DMS153 (cell line): ENCODE measurements at places on chromosomes 2 and 18.

DNA sequence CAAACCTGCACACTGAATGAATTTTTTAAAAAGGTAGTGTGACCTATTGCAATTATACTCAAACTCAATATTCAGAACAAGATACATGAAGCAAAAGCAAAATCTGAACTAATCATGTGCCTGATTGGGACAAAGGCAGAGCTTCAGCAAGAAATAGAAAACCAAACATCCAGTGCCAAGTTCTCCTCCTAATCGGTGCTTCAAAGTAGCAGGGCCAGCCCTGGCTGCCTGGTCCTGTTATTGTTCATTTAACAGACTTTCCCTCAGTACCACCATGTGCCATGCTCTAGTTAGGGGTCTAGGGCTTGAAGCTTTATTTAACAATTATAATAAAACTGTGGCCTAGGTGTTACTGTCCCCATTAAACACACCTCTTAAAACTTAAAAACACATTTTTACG lies 281.5 kb upstream of the PXDN start:
- DNase-seq = no peak

DNA sequence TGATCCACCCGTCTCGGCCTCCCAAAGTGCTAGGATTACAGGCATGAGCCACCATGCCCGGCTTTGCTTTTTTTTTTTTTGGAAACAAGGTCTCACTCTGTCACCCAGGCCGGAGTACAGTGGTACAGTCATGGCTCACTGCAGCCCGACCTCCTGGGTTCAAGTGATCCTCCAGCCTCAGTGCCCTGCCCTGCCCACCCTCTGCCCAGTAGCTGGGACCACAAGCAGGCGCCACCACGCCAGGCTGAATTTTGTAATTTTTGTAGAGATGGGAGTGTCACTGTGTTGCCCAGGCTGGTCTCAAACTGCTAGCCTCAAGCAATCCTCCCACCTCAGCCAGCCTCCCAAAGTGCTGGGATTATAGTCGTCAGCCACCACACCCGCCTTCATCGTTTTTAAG lies 11.6 kb upstream of the PSD4 start:
- no peak for DNase-seq

- peak; percentile 56 for DNase-seq
These were observed 54.7 kb upstream of the KIDINS220 start for GRCh38 chr2:8892111-8892510.

- DNase-seq = peak; percentile 31
These were observed 21.7 kb upstream of the LRRTM1 start for GRCh38 chr2:80326214-80326613.

DNA sequence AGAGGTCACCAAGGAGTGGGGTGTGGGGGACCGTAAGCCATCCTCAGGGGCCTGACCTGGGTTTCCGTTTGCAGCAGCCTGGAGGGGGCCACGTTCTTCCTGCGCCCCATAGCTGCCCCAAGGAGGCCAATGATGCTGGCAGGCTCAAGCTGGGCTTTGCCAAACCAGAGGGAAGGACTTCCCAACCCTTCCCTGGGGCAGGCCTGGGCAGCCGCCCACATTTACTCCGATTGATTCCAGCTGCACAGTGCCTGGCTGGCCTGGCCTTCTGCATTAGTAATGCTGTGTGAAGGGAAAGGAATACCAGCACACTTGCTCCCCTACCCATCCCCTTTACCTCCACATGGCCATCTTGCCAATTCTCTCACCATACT lies 360.6 kb upstream of the SLC14A2 start:
- no peak for DNase-seq

DNA sequence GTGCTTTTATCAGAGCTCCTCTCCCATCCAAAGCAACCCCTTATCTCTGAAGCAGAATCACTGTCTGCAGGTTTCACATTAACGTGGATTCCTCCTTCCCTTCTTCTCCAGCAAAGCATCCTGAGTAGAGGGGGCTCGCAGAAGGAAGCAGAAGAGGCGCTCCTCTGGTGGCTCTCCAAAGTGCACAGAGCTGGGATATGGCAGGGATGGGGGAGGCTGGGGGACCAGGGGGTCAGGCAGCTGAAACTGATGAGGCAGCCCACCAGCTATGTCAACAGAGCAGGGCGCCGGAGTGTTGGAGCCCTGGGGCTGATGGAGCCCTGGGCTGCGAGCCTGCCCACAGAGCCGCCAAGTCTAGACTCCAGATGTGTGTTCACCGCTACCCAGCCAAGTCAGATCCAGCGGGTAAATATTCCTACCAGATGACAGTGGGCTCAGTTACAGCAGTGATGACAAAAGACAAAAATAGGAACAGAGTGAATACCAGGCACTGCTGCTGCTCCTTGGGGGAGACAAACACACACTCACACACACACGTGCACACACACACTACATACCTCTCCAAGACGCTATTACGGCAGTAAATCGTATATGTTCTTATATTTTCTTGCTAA lies 678.3 kb upstream of the ID2 start:
- DNase-seq = no peak

DNA sequence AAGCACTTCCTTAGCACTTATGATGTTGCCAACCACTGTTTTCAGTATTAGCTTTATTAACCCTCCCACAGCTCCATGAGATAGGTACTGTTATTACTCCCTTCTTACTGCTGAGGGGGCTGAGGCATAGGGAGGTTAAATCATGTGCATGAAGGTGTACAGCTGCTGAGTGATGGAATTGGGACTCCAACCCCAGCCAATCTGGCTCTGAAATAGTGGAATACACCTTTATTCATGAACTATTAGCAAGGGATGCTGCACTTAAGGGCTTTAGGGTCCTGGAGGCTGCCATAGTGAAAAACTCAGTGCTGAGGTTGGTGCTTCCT lies 19.2 kb downstream of the SMARCAL1 start:
- DNase-seq = no peak

GRCh38 chr2:12717191-12718014 lies 667 bp downstream of the TRIB2 start:
- DNase-seq = no peak

DNA sequence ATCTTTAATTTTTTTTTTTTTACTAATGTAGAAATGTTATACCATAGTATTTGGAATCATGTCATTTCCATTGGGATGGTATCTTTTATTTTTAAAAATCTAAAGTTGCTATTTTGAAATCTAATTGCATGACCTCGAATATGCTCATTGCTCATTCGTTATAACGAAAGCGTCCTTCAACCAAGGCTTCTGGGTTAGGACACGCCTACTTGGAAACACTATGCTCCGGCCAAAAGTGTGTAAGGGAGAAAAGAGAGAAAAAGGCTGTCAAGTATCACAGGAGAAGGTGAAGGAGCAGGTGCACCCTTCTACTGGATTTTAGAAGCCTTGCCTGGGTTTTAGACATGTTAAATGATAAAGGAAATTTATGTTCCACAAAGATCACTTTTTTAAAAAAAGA lies 465.9 kb upstream of the ID2 start:
- no peak for DNase-seq

- DNase-seq = no peak
These were observed at the start of gene LRP2 for GRCh38 chr2:169362118-169362893. Gene LRP2, minus strand, starts transcription at chr2:169362534. Its CDS starts 135 bp downstream, at chr2:169362399.

DNA sequence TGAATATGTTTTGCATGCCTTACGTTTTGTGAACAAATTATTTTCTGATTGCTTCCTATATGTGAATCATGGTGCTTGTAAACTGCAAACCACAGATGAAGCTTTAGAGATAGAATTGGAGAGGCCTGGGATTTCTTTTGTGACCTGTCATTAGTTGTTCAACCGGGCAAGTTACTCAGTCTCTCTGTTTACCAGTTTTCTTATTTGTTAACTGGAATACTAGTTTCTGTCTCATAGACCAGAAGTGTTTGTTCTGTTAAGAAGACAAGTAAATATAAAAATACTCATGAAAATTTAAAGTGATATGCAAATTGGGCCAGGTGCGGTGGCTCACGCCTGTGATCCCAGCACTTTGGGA lies 27.3 kb downstream of the DGKD start:
- no peak for DNase-seq

DNA sequence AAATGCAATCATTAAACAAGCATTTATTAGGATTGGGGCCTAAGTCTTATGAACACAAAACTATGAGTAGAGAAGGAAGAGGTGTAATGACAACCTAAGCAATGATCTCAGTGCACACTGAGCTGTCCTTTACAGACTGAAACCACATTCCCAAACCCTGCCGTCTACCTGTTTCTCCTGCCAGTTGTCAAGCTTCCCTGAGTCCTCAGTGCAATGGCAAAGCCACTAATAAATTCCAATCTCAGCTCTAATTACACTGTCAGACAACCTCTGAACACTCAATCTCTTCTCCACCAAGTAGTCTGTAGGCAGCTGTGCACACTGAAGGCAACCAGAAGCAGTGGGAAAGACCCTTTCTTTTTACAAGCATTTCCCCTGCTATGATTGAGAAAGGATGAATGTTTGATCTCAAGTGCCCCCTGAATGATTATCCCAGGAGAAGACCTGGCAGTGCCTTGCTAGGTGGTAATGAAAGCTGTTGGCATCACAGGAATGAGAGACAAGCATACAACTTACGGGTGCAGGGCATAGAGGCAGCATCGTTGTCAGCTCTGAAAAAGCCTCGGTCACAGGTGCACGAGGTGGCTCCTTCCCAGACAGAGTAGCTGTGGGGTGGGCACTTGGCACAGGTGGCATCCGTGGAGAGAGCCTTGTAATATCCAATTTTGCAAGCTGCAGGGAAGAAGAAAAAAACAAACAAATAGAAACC lies 71.4 kb downstream of the EPHA4 start:
- DNase-seq = no peak

- no peak for DNase-seq
These were observed 2.2 kb downstream of the ABI2 start for GRCh38 chr2:203330434-203330833.

DNA sequence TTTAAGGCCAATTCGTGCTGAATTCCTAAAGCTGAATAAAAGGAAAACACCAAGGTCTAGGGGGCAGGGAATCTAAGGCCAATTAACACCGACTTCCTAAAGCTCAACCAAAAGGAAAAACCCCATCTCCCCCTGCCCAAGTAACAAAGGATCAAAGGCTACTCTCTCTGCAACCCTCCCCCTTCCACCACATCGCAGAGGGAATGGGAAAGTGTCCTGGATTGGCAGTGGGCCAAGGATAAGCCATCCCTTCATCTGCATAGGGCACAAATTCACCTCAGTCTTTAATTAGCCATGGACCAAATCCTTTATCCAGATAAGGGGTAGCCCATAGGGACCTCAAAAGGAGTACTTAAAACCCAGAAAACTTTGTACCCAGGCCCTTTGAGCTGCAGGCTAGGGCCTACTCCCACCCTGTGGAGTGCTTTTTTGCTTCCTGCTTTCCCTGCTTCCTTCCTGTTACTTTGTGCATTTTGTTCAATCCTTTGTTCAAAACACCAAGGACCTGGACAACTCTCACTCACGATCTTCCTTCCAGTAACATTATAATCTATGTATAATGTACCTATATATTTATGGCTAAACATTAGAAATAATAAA lies 2119.8 kb upstream of the CELF4 start:
- no peak for DNase-seq

DNA sequence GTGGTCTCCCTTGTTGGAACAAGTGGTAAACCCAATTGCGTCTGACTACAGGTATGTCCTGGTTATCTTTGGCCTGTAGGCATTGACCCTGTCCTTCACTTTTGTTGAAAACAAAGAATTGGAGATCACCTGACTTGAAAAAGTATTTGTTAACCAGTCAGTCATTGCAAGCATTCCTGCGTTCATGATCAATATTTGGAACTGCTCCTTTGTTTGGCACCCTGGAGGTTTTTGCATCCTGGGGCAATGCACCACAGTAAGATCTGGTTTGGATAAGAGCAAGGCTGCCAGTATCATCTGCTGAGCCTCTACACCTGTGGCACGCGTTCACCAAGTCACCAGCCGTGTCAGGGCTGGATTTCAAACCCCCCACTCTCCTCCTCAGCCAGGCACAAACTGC lies 115.7 kb downstream of the DNAH6 start:
- no peak for DNase-seq

DNA sequence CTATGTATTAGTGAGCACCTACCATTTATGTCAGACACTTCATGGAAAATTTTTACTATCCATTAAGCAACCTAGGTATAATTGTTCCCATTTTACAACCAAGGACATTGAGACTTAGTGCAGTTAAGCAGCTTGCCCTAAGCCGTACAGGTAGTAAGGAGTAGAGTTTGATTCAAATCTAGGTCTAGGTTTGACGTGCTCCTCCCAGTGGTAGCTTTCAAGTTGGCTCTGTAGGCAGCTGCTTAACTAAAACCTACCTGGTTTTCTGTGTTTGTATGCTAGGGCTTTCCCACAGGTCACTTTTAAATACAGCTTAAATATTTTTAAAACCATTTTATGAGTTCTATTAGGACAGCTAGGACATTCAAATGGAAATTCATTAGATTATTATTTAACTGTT lies 69.7 kb downstream of the NUP35 start:
- no peak for DNase-seq

- DNase-seq = no peak
These were observed 1.9 kb downstream of the PID1 start for GRCh38 chr2:229269146-229269545.

DNA sequence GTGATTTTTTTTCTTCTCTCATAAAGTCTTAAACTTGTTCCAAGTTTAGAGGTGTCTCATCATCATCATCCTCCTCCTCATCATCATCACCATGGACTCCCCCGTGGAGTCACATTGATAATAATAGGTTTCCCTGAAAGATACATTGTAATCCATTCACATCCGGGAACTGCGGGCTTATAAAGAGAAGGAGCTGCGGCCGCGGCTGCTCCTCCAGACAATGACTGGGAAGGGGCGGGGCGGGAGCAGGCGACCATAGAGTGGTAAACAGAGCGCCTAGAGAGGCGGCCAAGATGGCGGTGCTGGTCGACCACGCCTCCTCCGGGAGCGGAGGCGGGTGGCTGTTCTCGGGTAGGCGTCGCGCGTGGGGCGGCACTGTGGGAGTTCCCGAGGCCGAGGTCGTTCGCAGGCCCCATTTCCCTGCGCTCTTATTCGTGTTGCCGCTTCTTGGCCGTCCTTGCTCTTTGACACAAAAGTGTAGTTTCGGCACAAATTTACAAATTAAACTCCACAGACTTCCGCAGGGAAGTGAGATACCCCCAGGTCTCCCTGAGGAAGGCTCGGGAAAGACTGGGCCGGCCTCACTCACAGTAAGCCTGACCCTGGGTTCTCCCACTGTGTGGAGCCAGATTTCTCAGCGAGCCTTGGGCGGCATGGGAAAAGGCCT lies 1.8 kb upstream of the TCF4 start:
- DNase-seq = peak; percentile 94
